GM12865 (cell line): ENCODE measurements at places on chromosomes 11 and 22.

DNA sequence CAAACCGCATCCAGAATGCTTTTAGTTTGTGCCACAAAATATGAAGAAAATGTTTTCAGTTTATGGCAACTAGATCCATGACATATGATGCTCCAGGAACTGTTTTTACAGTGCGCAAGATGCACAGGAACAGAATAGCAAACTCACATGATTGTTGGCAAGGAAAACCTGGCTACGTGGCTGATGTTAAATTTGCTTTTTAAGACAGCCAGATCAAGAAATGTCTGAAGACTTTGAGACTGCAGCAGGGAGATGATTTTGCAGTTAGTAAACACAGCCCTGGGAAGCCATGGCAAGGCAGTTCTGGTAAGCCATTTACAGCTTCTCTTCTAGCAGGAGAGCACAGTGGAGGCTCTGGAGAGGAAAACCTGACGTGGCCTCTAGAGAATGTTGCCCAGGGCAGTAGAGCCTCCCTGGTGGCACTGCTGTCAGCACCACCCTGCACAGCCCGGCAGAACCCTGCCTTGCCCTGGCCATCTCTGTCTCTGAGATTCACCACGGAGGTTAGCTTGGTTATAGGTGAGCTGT lies 69.8 kb upstream of the TNRC6B start:
- no peak for DNase-seq

GRCh38 chr11:62394825-62395538 lies 23.9 kb upstream of the SCGB1A1 start:
- peak; percentile 78 for DNase-seq

DNA sequence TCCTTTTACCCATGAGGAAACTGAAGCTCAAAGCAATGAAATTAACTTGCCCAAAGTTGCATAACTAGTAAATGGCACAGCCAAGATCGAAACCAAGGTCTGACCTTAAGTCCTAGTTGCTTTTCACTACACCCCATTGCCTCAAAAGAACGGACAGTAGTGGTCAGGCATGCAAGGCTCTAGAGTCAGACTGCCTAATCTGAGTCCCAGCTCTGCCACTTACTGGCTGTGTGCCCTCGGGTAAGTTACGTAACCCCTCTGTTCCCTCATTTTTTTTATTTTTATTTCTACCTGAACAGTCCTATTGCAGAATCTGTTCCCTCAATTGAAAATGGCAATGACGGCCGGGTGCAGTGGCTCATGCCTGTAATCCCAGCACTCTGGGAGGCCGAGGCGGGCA lies 9.6 kb downstream of the CYB561A3 start:
- DNase-seq: no peak

- DNase-seq: no peak
These were observed 304.9 kb upstream of the PLET1 start for GRCh38 chr11:112565551-112565950.

- DNase-seq: no peak
These were observed 9.4 kb downstream of the GSTP1 start for GRCh38 chr11:67592880-67593564.

DNA sequence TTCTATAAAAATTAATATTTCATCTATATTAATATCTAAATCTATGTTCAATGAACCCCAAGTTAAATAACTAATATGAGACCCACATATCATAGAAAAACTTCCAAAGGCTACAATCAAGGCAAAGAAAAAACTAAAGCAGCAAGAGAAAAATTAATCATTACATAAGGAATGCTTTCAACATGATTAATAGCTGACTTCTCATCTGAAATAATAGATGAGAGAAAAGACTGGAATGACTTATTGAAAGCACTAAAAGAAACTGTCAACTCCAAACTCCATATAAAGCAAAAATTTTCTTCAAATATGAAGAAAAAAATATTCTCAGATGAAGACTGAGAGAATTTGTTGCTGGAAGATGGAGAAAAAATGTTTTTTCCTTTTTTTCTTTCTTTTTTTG lies 13.0 kb downstream of the TRIM5 start:
- DNase-seq: no peak

- no peak for DNase-seq
These were observed 3.2 kb upstream of the PTDSS2 start for GRCh38 chr11:446891-447290.

DNA sequence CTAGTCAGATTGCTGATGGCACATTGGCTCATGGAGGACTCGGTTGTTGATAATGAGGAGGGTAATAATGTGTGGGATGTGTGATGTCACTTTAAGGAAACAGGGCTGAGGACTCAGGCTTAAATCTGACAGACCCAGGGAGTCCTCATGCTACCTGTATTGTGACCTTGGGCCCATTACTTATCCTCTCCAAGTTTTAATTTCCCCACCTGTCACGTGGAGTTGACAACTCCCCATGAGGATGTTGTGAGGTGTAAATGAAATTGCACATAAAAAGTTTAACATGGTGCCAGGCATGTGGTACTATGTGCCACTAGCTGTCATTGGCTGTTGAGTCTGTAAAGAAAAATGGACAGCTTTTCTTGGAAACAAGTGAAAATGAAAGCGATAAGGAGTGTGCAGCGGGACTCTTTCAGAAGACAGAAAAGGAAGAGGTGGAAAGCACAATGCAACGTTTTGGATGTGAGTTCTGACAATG lies 15.3 kb downstream of the IL10RA start:
- DNase-seq: no peak

- no peak for DNase-seq
These were observed 82.1 kb downstream of the EMSY start for GRCh38 chr11:76526878-76527277.

GRCh38 chr11:73229321-73229895 lies 11.3 kb downstream of the P2RY2 start:
- no peak for DNase-seq

DNA sequence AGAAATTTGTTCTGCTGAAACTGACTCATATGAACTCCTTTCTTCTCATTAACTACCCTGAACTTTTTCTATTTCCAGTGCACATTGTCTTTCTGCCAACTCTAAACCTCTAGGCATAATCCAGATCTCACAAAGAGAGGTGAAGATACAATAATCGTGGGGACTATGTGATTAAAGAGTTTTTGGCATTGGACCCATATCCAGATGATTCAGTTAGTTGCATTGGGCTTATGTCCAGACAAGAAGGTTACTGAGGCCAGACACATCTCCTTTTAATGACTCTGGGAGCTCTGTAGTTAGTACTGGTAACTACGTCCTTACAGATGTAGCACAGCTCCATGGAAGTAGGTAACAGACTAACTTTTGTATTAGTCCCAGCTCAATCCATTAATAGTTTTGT lies 273.0 kb downstream of the CASP12 start:
- DNase-seq: no peak

DNA sequence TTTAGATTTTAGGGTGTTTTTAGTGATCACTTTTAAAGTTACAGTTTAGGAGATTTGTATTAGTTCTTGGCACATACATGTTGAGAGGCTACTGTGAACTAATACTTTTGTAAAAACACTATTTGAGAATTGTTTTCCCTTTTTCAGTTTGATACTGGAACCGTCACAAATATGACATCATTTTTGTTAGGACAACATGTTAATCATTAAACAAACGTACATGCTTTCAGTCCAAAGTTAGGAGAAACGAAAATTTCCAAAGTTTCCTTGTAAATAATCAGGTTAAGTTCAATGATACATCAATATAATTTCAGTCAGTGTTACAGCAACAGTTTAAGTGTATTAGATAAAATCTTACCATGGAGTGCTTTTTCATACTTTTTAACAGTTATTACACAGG lies 53.1 kb downstream of the SPECC1L start:
- no peak for DNase-seq

DNA sequence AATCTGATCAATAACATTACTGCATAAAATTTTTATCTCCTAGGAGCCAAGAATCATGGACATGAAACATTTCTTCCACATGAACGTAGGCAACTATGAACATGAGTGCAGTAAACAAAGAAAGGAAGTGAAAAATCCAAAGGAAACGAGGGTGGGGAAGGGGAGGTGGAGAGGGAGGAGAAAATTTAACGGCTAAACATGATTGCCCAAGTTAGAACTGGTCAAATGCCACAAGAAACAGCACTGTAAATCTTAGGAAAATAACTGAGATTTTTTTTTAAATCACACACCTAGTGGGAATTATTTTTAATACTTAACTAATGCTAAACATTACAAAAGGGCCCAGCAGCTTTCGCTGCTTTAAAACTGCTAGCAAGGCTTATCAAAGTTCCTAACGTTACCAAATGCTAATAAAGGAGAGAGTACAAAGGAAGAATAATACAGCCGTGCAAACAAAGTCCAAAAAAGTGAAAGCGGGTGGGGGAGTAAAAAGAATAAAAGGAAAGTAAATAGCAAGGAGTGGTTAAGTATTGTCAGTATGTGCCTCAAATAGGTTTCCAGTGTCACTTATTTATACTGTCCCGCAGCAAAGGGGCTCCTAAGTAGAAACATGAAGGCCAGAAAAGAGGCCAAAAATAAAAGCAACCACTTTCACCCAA lies 13.7 kb downstream of the NARS2 start:
- DNase-seq: no peak

GRCh38 chr11:8067929-8068575 lies 13.0 kb upstream of the TUB start:
- no peak for DNase-seq

DNA sequence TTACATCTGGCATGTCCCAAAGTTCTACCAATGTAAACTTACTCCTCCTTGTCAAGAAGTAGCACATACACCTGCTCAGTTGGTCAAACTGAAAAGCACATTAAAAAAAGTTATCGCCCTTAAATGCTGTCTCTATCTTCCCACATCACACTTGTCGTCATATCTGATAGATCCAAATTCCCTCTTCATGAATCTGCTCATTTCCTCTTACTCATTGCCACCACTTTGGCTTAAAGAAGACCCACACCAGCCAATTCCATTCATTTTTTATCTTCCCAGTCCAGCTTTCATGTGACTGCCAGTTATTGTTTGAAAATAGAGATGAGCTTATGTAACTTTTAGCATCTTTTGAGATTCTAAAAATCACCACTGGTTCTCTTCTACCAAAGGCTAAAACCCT lies 305.9 kb upstream of the MTNR1B start:
- DNase-seq: no peak

GRCh38 chr22:25131198-25131887 lies 68.3 kb upstream of the CRYBB3 start:
- DNase-seq: no peak

- no peak for DNase-seq
These were observed 7.8 kb upstream of the P4HA3 start for GRCh38 chr11:74319139-74319816.

DNA sequence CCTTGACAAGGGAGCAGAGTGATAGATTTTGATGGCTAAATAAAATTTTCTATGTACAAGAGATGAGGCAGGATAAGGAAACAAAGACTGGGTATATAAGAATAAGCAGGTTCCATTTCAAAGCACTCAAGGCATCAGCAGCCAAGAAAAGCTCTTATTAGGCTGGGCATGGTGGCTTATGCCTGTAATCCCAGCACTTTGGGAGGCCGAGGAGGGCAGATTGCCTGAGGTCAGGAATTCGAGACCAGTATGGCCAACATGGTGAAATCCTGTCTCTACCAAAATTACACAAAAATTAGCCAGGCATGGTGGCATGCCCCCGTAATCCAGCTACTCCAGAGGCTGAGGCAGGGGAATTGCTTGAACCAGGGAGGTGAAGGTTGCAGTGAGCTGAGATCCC lies 563.4 kb upstream of the CCDC179 start:
- DNase-seq: no peak

DNA sequence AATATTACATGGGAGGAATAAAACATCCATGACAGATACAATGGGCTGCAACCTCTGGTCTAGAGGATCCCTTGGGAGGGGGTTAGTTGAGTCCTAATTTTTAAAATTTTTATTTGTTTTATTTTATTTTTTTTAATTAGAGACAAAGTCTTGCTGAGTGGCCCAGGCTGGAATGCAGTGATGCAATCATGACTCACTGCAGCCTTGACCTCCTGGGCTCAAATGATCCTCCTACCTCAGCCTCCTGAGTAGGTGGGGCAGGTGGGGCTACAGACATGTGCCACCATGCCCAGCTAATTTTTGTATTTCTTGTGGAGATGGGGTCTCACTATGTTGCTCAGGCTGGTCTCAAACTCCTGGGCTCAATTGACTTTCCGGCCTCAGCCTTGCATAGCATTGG lies 43.1 kb downstream of the FDX1 start:
- DNase-seq: no peak

- DNase-seq: no peak
These were observed 54.6 kb downstream of the CTSC start for GRCh38 chr11:88282747-88283515.

DNA sequence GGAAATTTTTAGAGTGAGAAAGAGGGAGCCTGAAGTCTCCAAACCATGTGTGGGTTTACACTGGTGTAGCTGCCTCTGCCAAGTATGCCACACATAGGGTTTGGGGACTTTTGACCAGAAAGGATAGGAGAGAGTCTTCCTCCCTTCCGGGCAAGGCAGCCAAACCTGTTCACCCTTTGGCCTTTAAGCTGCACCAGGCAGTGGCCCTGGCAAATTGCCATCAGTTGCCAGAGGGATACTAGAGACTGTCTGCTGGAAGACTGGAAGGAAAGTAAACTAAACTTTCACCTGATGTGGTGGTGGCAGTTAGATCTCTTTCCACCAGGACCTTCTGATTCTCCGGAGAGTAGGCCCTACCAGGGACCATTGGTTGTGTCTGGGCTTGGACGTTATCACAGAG lies 1263.2 kb downstream of the FAM181B start:
- DNase-seq: no peak

DNA sequence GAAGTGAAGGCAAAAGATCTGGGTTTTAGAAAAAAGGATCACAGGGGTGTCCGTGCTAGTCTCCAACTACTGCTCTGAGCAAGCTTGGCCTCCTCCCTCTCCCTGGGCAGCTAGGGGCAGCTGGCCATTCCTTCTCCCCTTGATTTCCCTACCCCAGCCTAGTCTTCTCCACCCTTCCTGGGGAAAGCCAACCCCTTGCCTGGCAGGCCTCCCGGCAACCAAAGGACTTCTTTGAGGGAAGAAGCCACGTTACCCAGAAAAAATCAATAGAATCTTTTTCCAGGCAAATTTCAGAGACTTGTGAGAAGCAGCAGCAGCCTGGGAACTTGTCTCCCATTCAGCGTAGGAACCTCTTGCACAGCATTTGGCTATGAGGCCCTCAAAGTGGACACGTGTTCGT lies 91.5 kb downstream of the MIAT start:
- DNase-seq: no peak

DNA sequence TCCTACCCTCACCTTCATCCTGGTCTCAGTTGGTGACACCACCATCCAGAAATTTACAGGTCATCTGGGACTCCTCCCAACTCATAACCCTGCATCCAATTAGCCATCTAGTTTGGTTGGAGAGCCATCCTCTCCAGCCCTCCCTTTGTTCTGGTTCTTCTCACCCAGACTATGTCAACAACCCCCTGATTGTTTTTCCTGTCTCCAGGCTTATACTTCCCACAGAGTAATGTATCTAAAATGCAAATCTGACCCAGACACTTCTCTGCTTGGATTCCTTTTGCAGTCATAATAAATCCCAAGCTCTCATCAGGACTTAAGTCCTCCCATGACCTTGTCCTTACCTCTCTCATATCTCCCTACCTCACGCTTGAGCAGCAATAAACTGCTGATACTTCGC lies 3.0 kb downstream of the TTC12 start:
- DNase-seq: no peak

GRCh38 chr22:28817919-28818859 lies 17.8 kb upstream of the XBP1 start:
- DNase-seq: peak; percentile 66

GRCh38 chr11:111612224-111612623 lies 10.0 kb downstream of the SIK2 start:
- DNase-seq: no peak

GRCh38 chr22:46408568-46409506 lies 73.3 kb downstream of the TRMU start:
- no peak for DNase-seq
